NCI-H345 (cell line): ENCODE measurements at places on chromosomes 12 and 14.
A peak's percentile ranks its signal among the peaks of the same experiment; 100 is the strongest.

DNA sequence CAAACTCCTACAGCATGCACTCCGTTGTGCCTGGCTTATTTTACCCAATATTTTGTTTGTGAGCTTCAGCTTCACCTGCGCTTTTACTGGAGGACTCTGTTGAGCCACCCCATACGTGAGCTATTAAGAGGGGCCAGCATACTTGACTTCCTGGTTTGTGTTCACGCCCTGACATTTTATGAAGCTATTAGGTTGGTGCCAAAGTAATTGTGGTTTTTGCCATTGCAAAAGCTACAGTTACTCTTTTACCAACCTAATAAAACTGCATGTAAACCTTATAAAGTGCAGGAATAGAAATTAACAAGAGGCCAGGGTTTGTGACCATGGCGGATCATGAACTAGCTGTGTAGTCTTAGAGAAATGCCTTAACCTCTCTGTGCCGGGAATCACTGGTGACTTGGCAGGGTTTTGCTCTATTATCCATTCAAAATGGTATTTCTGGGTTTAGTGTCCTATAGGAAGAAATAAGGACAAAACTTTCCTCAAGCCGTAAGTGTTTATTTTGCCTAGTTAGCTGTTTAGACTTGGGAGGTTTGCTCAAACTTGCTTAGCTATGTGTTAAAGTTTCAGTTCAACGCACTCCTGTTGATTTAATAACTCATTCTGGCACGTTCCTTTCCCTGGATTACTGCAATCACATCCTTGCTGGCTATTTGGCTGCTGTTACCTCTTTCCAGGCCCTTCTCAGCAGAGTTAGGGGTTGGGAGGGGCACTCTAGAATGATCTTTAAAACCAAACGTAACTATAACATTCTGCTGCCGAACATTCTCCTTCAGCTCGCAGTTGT, 1027.6 kb downstream of the BCL11B start:
- no peak for DNase-seq

DNA sequence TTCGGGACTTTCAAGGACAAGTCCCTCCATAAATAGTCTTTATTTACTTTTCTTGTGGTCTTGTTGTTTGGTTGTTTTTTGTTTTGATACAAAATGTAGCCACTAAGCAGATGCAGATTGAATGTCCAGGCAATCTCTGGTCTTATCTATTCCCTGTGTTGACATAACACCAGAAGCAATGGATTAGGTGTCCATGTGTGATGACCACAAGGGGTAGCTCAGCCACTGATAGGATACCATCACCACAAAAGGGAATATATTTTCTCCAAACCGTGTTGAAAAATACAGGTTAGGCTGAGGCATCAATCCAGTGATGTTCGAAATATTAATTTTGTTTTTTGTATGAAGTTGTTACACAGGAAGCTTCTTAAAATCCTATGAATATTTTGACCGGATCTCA, 196.3 kb downstream of the EPS8 start:
- DNase-seq: no peak

- no peak for DNase-seq
Observed at GRCh38 chr14:36161776-36162175, 14.7 kb downstream of the PTCSC3 start.

- DNase-seq: no peak
Observed at GRCh38 chr12:82910246-82910893, 223.7 kb downstream of the TMTC2 start.

DNA sequence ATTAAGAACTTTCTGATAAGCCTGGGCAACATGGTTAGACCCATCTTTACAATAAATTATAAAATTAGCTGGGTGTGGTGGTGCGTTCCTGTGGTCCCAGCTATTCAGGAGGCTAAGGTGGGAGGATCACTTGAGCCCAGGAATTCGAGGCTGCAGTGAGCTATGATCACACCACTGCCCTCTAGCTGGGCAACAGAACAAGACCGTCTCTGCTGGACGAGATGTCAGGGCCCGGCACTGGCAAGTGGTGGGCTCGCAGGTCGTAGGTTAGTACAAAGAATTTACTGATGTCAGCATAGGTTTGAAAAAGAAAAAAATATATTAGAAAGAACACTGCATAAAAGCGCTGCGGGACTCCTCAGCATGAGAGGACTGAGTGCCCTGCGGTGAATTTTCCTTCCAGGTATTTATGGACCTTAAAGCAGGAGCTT, 15.7 kb upstream of the VSIG10 start:
- no peak for DNase-seq

DNA sequence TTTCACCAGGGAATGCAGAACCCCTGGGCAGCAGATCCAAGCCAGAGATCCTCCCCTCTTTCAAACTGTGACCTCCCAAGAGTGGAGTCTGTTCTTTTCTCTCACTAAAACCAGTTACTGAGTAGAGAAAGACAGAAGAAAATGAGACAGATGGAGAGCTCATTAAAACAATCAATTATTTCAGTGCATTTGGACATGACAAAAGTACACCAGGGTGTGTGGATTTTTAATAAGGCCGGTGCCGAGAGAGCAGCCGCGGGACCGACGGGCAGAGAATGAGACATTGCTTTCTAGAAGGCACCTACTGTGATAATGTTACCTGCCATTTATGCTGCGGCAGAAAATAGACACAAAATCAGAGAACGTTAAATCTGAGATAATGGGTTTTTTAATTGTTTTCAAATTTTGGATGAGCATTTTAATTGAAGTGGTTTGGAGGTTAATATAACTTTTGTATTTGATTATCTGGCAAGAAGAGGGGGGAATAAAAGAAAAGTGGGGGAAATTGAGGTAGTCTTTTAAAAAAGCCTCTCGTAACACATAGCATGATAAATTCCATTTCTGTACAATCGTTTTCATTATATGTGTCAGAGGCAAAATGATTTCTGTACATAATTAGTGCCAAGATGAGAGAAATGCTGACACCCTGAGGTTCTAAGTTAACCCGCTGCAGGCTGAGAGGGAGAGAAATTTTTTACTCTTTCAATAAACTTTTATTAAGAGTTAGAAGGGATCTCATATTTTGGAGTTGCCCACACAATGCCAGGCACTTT, 70.8 kb downstream of the HSPB8 start:
- DNase-seq: no peak

- no peak for DNase-seq
Observed at GRCh38 chr12:124605150-124605882, 37.9 kb upstream of the NCOR2 start.

GRCh38 chr14:103033681-103034096, 23.7 kb downstream of the CDC42BPB start:
- DNase-seq: no peak

DNA sequence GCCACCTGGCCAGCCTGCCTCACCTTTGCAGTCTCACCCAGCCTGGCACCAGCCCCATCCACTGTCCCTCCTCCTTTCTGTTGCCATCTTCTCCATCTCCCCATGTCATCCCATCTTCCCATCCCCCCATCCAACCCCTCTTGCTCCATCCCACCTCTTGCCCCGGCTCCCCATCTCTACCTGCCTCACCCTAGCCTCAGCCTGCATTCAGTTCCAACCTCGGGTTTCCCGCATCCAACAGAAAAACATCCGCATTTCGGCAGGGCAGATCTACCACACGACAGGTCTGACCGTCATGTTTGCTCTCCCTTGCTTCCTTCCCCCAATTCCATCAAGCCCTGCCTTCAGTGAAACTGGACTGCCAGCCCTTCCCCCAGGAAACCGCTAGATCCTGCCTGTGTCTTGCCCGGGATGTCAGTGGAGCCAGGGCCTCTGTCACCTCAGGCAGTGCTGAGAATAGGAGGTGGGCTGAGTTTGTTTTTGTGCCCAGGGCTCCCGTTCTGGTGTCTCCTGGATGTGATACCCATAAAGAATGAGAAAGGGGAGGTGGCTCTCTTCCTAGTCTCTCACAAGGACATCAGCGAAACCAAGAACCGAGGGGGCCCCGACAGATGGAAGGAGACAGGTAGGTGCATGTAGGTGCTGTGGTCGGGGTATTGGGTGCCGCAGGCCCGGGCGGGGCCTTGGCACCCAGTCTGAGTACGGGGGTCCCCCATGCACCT, 2.5 kb downstream of the KCNH3 start:
- no peak for DNase-seq

DNA sequence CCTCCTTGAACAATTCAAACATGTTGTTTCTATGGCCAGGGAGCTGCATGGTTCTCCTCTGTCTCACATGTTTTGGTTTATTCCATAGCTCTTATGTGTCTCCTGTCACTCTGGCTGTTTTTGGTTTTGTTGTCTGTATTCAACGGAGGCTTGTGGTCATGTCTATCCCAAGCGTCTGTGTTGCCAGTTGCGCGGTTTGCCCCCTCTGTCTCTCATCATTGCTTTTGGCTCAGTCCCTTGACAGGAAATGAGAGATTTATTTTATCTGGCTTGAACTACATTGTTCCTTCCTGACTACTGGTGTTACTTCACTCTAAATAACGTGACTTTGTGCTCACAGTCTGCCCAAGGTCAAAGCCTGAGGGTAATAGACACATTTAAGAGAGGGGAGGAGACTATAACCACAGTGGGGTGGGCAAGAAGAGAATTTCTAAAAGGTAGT, 96.4 kb upstream of the SOX5 start:
- no peak for DNase-seq

- no peak for DNase-seq
Observed at GRCh38 chr14:82757776-82758175, 1224.1 kb upstream of the SEL1L start.

DNA sequence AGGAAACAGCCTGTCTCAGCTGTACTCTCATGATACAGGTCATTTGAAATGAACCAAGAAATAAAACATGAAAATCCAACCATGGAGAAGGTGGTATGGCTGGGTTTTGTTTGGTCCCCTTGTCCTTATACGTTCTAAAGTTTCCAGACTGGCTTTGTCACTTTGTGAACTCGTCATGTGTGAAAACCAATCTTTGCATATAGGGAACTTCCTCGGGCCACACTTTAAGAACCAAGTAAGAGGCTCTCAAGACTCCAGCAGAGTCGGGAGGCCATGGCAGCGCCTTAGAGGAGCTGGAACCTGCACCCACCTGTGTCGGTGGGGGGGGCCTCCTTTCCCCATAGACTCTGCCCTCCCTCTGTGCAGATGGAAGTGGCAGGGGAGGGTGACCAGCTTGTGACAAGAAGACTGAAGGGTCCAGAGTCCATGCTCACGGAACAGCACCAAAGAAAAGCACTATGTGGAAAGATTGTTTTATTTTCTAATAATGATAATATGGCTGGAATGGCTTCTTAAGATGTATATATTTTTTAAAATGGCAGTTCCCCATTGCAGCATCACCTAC, 125.3 kb downstream of the ESRRB start:
- DNase-seq: no peak

- peak; percentile 68 for DNase-seq
Observed at GRCh38 chr14:105491366-105491973, 424 bp downstream of the TEDC1 start.

GRCh38 chr12:212415-212714, 1.6 kb downstream of the SLC6A12 start:
- no peak for DNase-seq

DNA sequence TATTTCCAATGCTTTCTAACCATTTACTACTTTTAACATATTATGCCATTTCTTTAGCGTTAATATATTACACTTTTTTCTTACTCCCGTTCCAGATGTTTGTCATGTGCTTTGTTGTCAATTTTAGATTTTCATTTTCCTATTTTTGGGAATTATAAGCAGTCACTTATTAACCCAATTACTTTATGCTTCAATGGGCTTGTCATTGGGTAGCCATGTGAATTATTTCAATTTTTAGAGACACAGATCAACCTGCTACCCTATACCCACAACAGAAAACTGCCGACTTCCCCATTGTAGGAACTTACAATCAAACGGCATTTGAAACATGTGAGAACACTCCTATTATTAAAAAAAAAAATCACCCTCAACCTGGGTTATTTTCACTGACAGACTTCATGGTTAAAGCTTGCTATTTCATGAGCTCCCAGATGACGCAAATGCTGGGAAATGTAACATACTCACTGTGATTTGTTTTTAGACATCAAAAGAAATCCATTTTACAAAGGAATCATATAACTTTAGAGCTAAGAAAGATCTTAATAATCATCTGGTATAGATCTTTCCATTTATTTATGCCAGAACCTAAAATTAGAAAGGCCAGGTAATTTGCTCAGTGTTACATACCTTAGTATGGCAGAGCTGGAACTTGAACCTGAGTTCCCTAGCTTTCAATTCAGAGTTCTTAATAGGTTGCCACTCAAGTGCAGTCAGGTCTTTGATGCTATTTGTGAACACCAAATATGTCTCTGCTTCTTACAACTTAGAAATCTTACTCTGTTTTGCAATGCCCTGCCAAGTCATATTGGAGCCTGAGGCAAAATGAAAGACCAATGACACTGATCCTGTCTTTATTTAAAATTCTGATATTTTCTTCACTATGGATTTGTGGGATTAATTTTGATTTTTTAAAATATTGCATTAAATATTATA, 340.4 kb downstream of the RAD51B start:
- no peak for DNase-seq

- no peak for DNase-seq
Observed at GRCh38 chr12:2336409-2336829, 283.6 kb downstream of the CACNA1C start.
